Stimulated activated naive CD8-positive, alpha-beta T cell treated with anti-CD3 and anti-CD28 coated beads, Interleukin-15, amount 100 ng/mL, for 72 hours (primary cell): ENCODE measurements at places on chromosomes 6 and 20.

DNA sequence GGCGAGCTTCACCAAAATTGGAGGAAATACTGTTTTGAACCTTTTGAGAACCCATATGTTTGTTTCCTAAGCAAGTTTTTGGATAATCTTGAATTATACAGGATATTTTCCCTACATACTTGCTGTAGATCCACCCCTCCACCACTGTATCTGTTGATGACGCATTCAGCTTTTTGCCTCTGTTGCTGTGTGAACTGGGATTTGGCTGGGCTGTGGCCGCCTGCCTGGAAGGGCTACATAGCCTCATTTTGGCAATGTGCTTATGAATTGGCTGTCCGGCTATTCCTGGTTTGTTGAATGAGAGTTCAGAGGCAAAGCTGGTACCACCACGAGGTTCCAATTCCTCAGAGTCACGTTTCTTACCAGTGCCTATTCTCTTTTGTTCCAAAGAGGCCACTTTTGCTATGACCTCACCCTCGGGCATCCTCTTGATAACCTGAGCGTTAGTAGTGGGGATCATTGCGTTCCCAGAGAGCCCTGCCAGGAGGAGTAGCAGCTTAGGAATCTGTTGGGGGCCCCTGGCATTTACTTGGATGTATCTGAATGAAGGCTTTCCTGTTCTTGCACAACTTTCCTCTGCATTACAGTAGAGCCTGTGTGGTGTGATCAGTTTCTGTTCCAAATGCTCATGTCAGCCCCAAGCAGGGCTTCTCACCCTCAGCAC lies 6.4 kb downstream of the FAM83D start:
- DNase-seq: no peak

GRCh38 chr6:142088858-142089216 lies 43.9 kb upstream of the GJE1 start:
- DNase-seq: no peak

- no peak for DNase-seq
Observed at GRCh38 chr6:40844246-40844645, 194.8 kb downstream of the UNC5CL start.

- DNase-seq: peak; percentile 73
Observed at GRCh38 chr6:1604158-1605003, 5.3 kb upstream of the FOXC1 start.

GRCh38 chr6:24539416-24539815 lies 44.6 kb downstream of the ALDH5A1 start:
- no peak for DNase-seq

GRCh38 chr20:10985536-10985935 lies 311.7 kb upstream of the JAG1 start:
- DNase-seq: no peak

DNA sequence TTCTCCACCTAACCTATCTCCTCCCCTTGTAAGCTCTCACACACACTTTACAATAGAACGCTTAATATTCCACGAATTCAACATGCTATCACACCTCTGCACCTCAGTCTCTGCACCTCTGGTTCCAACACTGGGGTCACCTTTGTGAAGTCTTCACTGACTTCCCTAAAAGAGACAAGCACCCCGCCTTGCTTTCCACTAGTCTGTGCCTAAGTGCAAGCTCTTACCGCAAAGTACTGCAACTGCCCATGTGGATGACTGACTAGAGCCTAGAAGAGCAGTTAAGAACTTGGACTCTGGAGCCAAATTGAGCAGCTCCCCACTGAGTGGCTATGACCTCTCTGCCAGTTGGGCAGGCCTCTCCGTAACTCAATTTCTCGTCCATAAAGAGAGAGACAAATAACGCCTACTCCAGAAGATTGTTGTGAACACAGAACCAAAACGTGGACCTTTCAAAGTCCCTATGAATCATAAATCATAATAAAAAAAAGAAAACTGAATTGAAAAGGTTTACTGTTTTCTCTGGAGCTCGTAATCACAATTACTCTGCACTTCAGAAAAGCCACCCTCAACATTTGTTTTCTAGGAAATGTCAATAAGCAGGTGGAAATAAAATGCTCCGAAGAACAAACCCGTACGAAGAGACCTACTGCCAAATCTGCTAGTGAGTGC lies 1.2 kb downstream of the IFNGR1 start:
- DNase-seq: no peak

- no peak for DNase-seq
Observed at GRCh38 chr20:32325706-32326503, 32.2 kb upstream of the ASXL1 start.

DNA sequence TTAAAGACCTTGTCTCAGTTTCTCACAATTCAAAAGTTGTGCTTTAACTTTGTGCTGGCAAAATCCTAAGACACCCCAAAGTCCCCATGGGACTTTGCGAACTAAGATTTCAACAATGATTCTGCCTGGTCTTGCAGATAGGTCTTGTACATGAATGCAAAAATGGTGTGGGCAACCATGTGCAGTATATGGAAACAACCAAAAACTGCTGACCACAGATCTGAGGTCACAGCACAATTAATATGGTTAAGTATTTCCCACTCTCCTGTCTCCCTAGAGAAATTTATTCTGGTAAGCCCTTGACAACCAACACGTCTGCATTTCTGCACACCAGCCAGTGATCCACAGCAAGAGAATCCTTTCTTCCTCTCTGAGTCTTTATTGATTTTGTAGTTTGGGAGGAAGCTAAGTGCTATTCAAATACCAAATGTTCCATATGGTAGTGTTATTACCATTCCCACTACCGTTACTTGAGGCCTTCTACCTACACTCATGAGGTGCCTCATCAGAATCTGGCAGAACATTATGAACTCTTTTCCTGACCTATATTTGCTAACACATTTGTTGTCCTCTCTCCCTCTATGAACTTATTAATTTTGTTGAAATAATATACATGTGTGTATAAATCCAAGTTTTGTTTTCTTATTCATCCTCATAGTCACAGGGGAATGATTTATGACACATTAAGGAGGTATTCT lies 178.7 kb downstream of the ATXN1 start:
- no peak for DNase-seq

DNA sequence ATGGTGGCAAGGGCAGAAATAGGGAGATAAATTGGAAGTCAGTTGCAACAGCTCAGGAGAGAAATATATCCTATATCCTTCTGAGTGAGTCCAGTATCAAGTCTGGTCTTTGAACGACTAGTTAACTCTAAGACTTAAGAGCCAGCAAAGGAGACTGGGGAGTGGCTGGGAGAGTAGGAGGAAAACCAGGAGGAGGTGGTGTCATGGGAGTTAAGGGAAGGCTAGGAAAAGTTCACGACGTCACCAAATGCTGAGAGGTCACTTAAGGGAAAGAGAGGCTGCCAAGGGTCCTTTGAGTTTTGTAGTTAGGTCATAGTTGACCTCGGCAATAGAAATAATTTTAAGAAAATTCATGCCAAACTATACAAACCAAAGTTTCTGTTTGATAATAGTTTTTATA lies 25.1 kb downstream of the ACOT13 start:
- DNase-seq: no peak

- no peak for DNase-seq
Observed at GRCh38 chr20:59014680-59015389, 4.4 kb upstream of the TUBB1 start.

DNA sequence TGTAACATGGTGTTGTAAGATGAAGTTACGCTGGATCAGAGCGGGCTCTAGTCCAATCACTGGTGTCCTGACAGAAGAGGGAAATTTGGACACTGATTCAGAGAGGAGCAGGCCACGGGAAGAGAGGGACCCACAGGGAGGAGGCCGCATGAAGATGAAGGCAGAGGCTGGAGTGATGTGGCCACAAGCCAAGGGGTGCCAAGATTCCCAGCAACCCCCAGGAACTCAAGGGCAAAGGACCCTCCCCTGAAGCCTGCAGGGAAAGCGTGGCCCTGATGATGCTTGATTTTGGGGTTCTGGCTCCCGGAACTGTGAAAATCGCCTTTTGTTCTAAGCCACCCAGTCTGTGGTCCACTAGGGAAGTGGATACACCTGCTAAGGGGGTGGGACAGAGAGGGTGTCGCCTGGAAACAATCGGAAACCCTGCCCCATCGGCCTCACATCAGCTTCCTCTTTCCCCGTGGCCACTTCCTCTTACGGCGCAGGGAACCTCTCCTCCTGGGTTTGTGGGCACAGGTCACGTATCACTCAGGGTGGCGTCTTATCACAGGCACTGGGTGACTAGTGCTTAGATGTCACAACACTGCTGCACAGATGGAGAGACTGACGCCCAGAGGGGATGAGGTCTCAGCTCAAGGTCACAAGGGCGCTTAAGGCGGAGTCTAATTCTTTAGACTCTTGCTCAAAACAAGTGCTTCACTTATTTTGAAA lies 58.0 kb downstream of the SULF2 start:
- peak; percentile 78 for DNase-seq

DNA sequence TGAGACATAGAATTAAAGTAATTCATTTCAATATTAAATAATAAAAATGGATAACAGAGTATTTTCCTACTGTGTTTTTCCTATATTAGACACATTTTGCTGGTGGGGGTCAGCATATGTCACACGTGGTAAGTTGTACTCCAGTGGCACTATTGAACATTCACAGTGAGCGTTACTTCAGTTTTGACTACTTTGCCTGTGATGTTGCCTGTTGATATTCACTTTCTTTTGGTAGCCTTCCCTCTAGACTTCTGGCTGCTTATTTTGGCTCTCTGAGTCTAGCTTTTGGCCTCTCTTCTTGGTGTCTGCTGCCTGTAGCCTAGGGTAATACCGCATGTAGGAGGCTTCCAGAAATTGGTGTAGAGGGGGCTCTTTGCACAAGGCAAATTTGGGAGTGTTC lies 64.4 kb upstream of the TFB1M start:
- DNase-seq: no peak
